ENCODE measurements at places on chromosomes 3 and 15.

DNA sequence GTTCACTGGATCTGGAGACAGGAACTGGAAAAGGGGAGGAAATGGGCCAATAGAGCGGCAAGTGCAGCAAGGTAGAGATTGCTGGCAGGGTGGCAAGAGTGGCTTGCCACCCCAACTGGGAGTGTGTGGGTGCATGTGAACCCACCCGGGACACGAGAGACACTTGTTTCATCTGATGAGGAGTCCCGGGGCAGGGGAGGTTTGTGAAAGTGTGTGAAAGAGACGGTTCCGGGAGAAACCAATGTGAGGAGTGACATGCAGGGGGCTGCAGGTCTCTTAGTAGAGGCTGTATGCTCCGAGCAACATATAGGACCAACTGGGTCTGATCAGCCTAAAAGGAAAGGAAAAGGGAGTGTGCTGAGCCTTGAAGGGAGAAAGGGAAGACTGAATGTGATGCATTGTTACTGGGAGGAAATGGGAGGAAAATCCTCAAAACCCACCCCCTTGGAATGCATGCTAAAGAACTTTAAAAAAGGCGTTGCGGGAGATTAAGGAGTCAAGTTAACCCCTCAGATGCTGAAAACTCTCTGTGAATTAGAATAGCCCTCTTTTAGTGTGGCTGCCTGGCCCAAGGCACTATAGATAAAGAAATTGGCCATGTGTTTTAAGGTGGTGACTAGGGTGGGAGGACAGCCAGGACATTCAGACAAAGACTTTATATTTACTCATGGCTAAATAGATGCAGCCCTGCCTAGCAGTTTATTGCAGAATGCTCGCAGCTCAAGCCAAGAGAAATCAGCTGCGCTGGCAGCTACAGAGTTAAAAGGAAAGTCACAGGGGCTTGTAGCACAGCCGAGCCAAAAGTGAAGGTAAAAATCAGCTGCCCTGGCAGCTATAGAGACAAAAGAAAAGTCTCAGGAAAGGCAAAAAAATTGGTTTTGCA is 9.1 kb upstream of the SLC9C1 start:
- no peak for DNase-seq

DNA sequence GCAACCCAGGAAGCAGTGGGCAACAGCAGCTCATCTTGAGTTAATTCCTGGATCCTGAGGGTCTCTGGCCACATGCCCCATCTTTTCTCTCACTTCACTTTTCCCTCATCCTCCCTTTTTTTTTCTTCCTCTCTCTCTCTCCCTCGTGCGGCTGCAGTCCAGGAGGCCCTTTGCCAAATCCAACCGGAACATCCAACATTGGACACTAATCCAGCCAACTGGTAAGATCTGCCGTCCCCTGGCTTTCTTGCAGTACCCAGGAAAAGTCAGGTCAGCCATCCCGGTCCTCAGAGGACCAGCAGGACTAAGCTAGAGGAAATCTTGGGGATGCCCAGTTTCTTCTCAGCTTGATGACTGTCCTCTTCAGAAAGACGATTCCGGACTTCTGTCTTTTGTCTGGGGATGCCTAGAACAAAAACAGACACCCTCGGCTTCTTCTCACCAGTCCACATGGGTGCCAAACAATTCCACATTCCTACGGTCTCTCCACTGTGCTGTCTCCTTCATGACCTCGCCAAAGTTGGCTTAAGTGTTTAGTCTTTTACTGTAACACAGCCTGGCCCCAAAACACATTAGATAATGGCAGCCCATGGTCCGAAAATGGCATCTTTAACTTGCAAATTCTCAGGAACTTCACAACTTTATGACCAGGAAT is 115.6 kb downstream of the GSK3B start:
- DNase-seq: no peak

DNA sequence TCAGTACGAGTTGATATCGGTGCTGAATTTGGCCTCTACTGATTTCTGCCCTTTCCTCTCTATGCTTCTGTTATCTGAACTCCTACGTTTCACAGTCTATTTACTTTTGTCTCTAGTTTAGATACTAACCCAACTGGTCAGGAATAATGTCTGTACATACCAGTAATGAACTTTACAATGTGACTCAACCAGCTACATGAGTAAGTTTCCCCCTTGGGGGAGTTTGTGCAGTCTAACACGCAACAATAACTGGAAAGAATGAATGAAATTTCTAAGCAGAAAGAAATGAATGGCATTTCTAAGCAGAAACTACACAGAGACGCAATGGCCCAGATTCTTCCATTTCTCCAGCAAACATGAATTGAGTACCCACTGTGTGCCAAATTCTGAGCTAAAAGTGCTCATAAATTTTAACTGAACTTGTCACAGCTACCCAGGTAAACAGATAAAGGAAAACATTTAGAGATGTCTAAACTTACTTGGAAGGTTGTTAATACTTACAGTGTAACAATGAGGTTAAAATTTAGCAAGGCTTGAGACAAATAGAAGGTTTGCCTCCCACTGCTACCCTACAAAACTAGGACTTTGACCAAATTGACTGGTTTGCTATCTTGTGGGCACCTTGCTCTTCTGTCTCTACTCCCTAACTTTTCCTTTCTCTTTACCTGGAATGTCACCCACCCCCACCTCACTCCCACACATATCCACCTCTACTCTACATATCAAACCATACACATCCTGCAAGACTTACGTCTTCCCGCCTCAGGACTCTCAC is 11.6 kb downstream of the UPK1B start:
- DNase-seq: no peak

- DNase-seq: no peak
Measured at GRCh38 chr3:178195824-178196223, 340.4 kb upstream of the KCNMB2 start.

- peak; percentile 68 for DNase-seq
Measured at GRCh38 chr3:53162672-53163443, 1.8 kb downstream of the PRKCD start.

- DNase-seq: no peak
Measured at GRCh38 chr15:100785181-100786138, 94.2 kb upstream of the ALDH1A3 start.

DNA sequence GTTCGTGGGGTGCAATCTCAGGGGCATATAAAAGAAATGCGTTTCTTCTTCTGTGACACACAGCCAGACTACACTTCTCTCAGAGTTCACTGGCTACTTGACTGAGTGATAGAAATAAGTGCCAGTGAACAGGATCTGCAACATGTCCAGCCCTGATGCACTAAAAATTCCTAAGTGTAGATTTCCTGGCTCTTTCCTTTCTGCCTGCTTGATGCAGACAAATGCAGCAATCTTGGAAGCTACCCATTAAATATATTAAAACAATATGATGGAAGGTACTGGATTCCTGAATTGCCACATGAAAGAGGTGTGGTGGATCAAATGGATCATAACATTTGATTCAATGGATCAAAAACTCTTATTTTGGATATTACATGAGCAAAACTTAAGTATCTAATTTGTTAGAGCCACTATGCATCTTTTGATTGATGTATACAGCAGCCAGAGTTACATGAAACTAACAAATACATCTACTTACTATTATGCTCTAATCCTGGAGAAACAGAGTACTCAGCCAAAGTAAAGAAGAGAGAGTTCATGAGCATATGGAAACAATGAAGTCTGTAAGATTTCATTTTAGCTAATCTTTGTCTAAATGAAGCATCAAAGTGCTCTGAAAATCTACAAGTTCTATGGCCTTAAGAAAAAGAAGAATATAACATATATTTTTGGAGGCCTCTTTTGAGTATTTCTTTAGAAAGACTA is 222.6 kb downstream of the ZNF385D start:
- no peak for DNase-seq

- DNase-seq: peak; percentile 58
Measured at GRCh38 chr15:40310001-40310959, 2.5 kb upstream of the PLCB2 start.

DNA sequence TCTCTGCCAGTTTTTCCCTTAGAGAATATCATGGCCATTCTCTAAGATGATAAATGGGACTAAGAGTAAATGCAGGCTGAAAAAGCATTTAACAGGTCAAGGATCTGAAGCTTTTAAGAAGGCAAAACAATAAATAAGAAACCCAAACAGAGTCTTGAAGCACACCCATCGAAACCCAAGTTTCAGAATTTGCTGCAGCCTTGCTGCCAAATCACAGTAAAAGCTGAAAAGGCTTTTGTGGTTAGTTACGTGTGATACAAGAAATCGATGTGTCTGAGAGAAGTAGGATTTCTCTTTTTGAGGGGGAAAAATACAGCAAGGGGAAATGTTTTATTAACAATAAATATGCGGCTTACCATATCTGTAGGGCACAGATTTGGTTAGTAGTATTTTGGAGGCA is 92.0 kb downstream of the IGF1R start:
- no peak for DNase-seq

GRCh38 chr3:73176941-73177340 is 115.5 kb downstream of the EBLN2 start:
- DNase-seq: no peak

- no peak for DNase-seq
Measured at GRCh38 chr15:34682674-34683073, 72.1 kb downstream of the GJD2 start.

DNA sequence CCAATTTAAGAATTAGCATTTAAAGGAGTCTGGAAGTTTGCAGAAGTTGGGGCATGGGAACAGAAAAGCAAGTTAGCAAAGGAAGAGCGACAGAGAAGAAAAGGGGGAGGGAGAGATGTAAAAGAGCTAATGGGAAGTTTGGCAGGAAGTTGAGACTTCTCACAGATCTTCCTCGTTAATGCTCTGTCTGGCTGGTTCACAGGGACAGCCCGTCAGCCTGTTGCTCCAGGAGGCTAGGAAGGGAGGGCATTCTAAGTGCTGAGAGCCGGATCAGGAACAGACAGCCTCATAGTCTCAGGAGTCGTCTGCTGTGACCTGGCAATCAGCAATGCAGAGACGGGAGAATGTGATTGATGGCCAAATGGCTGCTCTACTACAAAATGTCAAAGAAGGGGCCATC is 150.3 kb downstream of the AGBL1 start:
- DNase-seq: no peak

DNA sequence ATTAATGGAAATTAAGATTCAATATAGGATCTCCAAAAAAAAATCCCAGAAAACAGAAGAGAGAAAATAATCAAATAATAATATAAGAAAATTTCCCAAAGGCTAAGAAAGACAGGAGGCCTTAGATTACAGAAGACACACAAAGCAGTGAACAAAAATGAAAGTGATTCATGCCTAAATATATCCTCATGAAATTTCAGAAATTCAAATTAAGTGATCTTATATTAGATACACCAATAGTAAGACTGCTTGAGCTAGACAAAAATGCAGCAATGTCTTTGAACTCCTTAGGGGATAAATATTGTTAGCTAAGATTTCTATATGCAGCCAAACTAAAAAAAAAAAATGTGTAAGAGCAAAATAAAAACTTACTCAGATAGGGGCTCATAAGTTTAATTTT is 44.6 kb upstream of the ARPP21 start:
- DNase-seq: no peak

GRCh38 chr3:50862221-50862620 is 187.5 kb downstream of the DOCK3 start:
- DNase-seq: no peak

DNA sequence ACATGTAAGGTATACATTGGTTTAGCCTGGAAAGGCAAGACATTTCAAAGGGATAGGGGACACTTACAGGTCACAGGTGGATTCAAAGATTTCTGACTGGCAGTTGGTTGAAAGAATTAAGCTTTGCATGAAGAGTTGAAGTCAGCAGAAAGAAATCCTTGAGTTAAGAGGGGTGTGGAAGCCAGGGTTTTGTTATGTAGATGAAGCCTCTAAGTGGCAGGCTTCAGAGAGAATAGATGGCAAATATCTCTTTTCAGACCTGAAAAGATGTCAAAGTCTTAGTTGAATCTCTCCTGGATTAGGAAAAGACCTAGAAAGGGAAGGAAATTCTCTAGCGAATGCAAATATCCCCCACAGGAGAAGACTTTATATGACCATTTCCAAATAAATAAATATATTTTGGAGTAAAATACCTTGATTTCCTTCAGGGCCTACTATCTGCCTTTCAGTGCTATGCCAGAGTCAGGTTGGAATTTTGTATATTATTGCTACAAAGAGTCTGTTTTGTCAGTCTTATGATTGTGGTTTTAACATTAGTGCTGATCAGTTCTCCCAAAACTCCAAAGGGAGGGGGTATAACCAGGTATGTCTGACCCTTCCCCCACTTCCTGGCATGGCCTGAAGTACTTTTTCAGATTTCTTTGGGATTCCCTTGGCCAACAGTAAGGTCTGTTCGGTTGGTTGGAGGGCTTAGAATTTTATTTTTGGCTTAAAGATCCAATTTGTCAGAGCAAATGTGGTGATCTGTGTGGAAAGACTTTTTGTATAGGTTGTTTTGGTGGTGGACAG is 286.4 kb downstream of the LRTM1 start:
- no peak for DNase-seq

DNA sequence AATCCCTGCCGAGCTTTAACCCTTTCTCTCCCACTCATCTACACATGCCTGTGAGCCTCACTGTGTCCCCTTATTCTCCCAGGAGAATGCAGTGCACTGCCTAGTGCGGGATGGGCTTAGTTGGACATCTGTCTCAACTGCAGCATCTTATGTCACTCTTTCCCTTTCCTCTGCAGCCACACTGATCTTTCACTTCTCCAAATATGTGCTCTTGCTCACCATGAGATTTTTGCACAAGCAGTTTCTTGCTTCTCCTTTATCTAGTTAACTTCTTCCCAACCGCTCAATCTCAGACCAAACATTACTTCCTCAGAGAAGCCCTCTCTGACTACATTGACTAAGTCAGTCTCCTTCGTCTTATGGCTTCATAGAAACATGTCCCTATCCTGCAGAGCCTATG is 292.3 kb downstream of the KBTBD8 start:
- DNase-seq: no peak

DNA sequence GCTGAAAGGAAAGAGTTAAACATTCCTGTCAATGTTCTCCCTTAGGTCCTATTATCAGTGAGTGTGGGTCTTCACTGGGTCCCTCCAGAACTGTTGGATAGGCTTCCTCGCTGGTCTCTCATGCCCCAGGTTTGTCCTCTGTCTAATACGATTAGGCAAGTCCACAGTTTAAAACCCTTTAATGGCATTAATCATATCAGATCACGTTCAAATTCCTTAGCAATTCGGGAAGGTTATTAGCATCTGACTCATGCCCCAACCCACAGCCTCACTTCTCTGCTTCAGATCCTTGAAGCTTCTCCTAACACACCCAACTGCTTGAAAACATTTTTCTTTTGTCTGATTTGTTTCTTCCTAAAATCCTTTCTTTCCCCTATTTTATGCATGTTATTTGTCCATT is 224.3 kb upstream of the ATP10A start:
- DNase-seq: no peak

GRCh38 chr3:94064243-94064860 is 1.5 kb downstream of the NSUN3 start:
- DNase-seq: no peak

- no peak for DNase-seq
Measured at GRCh38 chr15:51382787-51383186, 41.3 kb downstream of the GLDN start.

GRCh38 chr15:43085921-43086320 is 19.9 kb downstream of the UBR1 start:
- DNase-seq: no peak

Measured in activated CD8-positive, alpha-beta memory T cell treated with anti-CD3 and anti-CD28 coated beads, Interleukin-2, amount 50 U/mL, for 4 hours (primary cell).